ENCODE measurements at places on chromosomes 12 and 14.

- DNase-seq: no peak
Observed at GRCh38 chr12:110916295-110916875, 4.0 kb downstream of the MYL2 start.

DNA sequence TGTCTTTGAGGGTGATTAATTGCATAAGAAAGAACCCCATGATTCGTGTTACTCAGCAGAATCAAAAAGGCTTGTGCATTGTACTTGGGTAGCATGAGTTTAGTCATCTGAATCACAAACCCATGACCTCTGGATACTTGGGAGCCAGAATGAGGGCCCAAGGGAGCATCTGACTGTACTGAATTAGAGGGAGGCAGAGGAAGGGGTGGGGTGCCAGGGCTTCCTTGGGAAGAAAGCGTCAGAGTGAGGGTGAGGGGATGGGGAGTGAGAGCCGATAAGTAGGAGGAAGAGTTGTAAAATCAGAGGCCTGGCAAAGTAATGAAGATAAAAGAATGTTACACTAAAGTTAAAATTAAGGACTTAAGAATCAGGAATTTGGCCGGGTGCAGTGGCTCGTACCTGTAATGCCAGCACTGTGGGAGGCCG, 29.8 kb downstream of the GPRC5D start:
- no peak for DNase-seq

GRCh38 chr14:93895023-93895604, 32.0 kb upstream of the FAM181A start:
- no peak for DNase-seq

- no peak for DNase-seq
Observed at GRCh38 chr14:86196471-86196870, 666.5 kb downstream of the FLRT2 start.

DNA sequence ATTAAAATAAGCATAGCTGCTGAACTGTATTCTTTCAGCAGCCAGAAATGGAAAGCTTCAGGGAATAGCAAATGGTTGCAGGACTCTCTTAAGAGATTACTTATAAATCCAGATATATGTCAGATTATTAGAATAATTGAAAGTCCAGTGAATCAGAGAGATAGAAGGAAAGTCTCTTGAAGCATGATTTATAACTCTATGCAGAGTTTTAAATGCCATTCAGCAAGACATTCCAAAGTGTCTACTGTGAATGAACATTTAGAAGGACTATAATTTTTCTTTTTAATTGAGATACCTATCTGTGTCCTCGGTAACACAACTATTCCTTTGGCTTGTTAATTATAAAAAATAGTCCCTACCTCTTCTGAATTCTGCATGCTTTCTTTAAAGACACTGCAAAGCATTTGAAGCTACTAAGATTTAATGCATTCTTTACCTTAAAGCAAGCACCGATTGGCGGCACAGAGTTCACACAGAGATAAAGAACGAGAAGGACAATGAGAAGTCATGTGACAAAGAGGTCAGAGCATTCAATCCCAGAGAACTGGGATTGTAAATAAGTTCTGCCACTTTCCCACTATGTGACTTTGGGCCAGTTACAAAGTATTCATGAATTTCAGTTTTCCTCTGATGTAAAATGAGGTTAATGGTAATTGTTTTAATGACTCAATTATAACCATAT, 371.0 kb upstream of the ATP2B1 start:
- DNase-seq: no peak

- no peak for DNase-seq
Observed at GRCh38 chr14:23177181-23177580, 6.3 kb downstream of the SLC7A8 start.
